Uterine smooth muscle cell (primary cell): ENCODE measurements at places on chromosomes 6 and 20. TPM values are rescaled to one million over a fixed set of nuclear protein-coding genes. Genes with fewer than 3 reads are reported as not detected.

The C20orf141 gene
- not detected in 2 replicates for total RNA-seq

The TP53TG5 gene
- not detected in 2 replicates for total RNA-seq

The SLC25A27 gene
- total RNA-seq = 4.1 and 7.9 TPM in 2 replicates

The CST7 gene
- total RNA-seq = 0.37 TPM in 1 of 2 replicates, not detected in the other

The RAD21L1 gene
- 0.66 TPM in 1 of 2 replicates, not detected in the other for total RNA-seq

The POM121L2 gene
- not detected in 2 replicates for total RNA-seq

The MYLK2 gene
- 0.12 and 0.44 TPM in 2 replicates for total RNA-seq

The TMEM151B gene
- under 0.01 TPM in 1 of 2 replicates, not detected in the other for total RNA-seq

The CBLN4 gene
- not detected in 2 replicates for total RNA-seq

The FLRT3 gene
- total RNA-seq = 3.8 and 5.6 TPM in 2 replicates

The TRMT11 gene
- 39.5 and 51.4 TPM in 2 replicates for total RNA-seq

The EBF4 gene
- 1.2 and 4.1 TPM in 2 replicates for total RNA-seq

The FAM209B gene
- not detected in 2 replicates for total RNA-seq

The C6orf141 gene
- 55.3 and 59.4 TPM in 2 replicates for total RNA-seq

The MOCS1 gene
- 9.8 and 11.9 TPM in 2 replicates for total RNA-seq

The RNF39 gene
- total RNA-seq = not detected in 2 replicates

The GNRH2 gene
- 0.11 TPM in 1 of 2 replicates, not detected in the other for total RNA-seq

The CDH4 gene
- total RNA-seq = 5.1 and 8.5 TPM in 2 replicates

The EDEM2 gene
- 27.2 and 56.7 TPM in 2 replicates for total RNA-seq
